ENCODE measurements at places on chromosomes 5 and 9. TPM values are rescaled to one million over a fixed set of nuclear protein-coding genes. Genes with fewer than 3 reads are reported as not detected.

The FAM200C gene
- 1.7 TPM for total RNA-seq

The MYMK gene
- total RNA-seq = not detected

The FBN2 gene
- total RNA-seq = 105 TPM

The PPP2R2B gene
- total RNA-seq = 2.4 TPM

The AFF4 gene
- total RNA-seq = 163 TPM

GRCh38 chr5:3787604-3788003 is 192.0 kb downstream of the IRX1 start:
- DNase-seq = no peak
- no peak overlapping the region for H3K4me3 ChIP-seq
- H3K27me3 ChIP-seq = no peaks in the 10 kb centered on the region
- H3K36me3 ChIP-seq = no peaks in the 10 kb centered on the region
- no peaks in the 10 kb centered on the region for H3K4me1 ChIP-seq

GRCh38 chr5:132215329-132215728 is 12.3 kb downstream of the P4HA2 start:
- no peak overlapping the region for H3K4me3 ChIP-seq
- H3K4me1 ChIP-seq = peaks cover 11% of the 10 kb centered on the region
- H3K27me3 ChIP-seq = no peaks in the 10 kb centered on the region
- H3K27ac ChIP-seq = peak overlapping the region; percentile 79
- peak; percentile 96 for DNase-seq
- peaks cover 25% of the 10 kb centered on the region for H3K36me3 ChIP-seq

DNA sequence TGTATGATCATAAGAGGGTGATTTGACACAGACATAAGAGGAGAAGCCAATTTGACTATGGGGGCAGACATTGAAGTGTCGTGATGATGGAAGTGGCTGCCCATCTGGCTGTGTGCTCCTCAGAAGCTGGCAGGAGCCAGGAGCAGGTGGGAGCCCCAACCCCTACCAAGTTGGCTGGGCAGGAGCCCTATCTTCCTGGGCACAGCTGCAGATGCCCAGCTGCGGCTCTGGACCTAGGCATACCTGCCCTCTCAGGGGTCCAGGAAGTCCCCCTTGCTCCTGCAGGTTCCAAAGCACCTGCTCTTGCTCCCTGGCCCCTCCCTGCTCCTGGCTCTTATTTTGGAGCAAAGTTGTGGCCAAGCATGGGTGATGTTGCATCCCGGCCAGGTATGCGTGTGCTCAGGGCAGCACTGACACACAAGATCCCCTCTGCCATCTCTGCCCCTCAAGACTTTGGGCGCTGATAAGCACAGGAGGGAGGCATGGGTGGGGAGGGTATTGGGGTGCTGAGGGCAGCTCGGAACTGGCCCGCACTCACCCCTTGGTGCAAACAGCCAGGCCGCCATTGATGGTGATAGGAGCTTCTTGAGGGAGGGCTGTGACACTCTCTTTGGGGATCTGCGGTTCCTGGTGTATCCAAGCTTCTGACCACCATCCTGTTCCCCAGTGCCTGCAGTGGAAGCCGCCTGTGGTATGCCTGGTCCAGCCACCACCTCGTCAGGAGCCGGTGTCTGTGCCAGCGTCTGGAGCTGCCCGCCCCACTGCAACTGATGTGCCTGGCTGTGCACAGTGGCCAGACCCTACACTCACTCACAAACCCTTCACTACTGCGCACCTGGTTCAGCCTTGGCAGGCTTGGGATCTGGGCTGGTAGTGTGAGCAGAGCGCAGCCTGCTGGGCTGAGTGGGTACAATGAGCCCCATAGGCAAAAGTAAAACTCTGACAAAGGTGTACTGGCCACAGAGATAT is 230.9 kb downstream of the CDH9 start:
- no peak overlapping the region for H3K4me3 ChIP-seq
- H3K27ac ChIP-seq = no peak overlapping the region
- no peak for DNase-seq
- no peaks in the 10 kb centered on the region for H3K4me1 ChIP-seq

- peaks cover 73% of the 10 kb centered on the region for H3K4me1 ChIP-seq
- H3K36me3 ChIP-seq = peaks cover 3% of the 10 kb centered on the region
- DNase-seq = peak; percentile 70
- H3K4me3 ChIP-seq = no peak overlapping the region
Observed at GRCh38 chr5:150510460-150511263, 2.7 kb downstream of the NDST1 start.

DNA sequence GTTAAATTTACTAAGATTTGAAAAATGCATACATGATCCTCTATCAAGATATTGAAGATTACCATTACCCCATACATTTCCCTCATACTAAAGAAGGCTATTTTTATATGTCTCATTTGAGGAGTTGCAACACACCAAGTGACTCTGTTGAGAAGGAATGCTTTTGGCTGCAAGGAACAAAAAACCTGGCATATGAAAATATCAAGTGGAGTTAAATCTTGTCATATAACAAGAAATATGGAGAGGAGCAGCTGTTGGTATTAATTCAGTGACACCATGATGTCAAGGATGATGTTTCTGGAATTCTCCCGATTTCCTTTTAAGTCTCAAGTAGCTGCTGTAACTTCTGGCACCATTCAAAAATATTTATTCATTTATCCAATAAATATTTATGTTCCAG is 193.8 kb downstream of the CSNK1G3 start:
- H3K27ac ChIP-seq = no peak overlapping the region
- no peak overlapping the region for H3K4me3 ChIP-seq
- no peaks in the 10 kb centered on the region for H3K36me3 ChIP-seq
- H3K4me1 ChIP-seq = peaks cover 24% of the 10 kb centered on the region
- no peaks in the 10 kb centered on the region for H3K27me3 ChIP-seq

DNA sequence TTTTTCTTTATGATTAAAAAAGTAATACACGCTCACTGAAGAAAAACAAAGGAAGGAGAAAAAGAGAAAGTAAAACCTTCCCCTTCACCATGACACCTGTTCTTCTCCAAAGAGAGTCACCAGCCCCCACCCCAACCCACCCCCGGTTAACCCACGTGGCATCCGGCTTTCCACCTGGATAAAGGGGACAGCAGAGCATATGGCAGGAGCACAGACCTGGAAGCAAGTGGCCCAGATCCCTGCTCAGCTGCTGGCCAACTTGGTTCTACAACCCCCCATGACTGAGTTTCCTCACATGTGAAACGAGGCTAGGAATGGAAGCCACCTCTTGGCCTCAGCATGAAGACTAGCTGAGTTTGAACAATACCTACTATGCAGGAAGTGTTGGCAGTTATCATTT is 5.1 kb downstream of the CCDC180 start:
- DNase-seq = no peak
- H3K36me3 ChIP-seq = no peaks in the 10 kb centered on the region
- no peak overlapping the region for H3K4me3 ChIP-seq
- H3K4me1 ChIP-seq = peaks cover 3% of the 10 kb centered on the region
- H3K27ac ChIP-seq = no peak overlapping the region

DNA sequence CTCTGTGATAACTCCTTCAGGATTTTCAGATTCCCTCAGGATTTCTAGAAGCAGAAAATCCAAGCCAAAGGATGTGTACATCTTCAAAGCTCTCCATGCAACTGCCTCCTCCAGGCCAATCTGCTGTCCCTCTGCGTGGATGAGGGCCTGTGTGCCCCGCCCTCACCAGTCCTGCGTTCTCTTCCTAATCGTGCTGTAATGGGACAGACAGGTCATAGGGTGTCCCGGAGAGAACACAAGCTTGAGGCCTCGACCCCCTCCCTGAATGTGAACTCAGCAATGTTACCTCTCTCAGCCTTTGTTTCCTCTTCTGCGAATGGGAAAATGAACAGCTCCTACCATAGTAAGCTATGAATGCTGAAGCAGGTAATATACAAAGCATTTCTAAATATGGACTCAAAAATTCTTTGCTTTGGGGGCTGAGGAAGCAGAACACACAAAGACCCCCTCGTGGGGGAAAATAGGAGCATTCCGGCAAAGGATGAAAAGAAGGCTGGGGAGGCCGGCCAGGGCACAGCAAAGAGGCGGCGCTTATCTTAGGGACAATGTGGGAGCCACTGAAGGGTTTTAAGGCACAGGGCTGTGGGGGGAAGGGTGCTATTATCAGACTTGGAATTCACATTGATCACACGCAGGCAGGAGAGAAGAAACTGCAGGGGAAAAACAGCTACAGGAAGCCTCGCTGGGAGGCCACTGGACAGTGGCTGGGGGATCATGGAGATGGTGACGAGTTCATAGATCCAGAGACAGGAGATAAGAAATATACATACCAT is 57.2 kb upstream of the FBXW11 start:
- peaks cover 9% of the 10 kb centered on the region for H3K36me3 ChIP-seq
- no peaks in the 10 kb centered on the region for H3K27me3 ChIP-seq
- H3K4me3 ChIP-seq = no peak overlapping the region

DNA sequence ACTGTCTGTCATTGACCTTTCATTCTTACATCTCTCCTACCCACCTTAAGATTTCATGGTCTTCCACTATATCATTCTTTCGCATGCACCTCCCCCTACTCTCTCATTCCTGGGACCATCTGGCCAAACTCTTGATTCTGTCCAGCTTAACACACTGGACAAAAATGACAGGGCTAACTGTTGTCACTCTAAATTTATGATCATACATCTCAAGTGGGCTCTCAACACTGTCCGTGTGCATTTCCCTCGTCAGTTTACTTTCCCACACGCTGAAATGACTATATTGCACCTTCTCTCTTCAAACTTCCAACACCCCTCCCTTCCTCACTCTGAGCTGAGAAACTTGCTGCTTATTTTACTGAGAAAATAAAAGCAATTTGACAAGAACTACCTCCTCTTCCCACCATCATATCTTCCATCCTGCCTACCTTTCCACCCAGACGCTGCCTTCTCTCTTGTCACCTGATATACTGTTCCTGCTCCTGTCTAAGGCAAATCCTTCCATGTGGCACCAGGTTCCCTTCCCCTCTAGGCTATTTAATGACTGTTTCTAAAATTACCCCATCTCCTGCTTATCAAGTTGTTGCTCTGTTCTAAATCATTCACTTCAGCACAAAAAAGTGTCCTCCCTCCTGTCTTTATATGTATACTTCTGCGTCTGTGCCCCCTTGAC is 8.1 kb upstream of the KLF9 start:
- no peak overlapping the region for H3K27ac ChIP-seq
- H3K4me1 ChIP-seq = peaks cover 27% of the 10 kb centered on the region
- no peak overlapping the region for H3K4me3 ChIP-seq
- no peaks in the 10 kb centered on the region for H3K27me3 ChIP-seq
- DNase-seq = no peak

GRCh38 chr5:180802325-180803180 is at the start of gene MGAT1:
TSS of gene MGAT1 (minus strand) at chr5:180802806. CDS start at chr5:180792971, 9,835 bp downstream.
- DNase-seq = peak; percentile 59
- H3K4me1 ChIP-seq = peaks cover 41% of the 10 kb centered on the region
- peak within 1 kb of the TSS; percentile 96 for H3K27ac ChIP-seq

DNA sequence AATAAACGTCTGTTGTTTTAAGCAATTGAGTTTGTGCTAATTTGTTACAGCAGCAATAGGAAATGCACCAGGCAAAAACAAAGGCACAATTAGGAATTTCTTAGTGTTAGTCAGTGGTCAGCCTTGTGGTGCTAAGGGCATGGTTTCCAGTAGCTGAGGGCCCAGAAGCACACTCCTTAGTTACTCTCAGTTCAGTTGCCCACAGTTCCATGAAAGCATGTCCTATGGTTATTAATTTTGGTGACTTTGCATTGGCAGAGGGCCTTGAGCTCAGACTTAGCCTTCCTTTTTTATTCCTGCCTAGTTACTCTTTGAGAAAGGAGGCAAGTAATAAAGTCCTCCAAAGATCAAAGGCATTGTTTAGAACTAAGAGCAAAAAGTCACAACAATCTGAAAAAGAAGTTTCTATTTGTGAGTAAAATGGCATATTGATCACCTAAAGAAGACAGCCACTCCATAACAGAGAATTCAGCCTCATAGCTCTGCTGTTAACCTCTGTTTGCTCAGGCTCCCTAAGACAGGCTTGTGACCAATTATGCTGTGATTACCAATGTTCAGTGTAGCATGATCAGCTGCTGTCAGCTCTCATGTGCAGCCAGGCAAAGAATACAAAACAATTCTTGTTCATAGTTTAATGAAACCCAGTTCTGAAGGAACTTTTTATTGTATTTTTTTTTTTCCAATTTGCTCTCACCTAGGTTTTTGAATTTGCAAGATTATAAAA is 57.0 kb upstream of the MROH2B start:
- H3K36me3 ChIP-seq = no peaks in the 10 kb centered on the region
- no peaks in the 10 kb centered on the region for H3K4me1 ChIP-seq
- H3K4me3 ChIP-seq = no peak overlapping the region
- no peaks in the 10 kb centered on the region for H3K27me3 ChIP-seq

GRCh38 chr5:15003511-15003920 is 131.9 kb upstream of the ANKH start:
- peak; percentile 59 for DNase-seq
- no peaks in the 10 kb centered on the region for H3K36me3 ChIP-seq
- peaks cover 3% of the 10 kb centered on the region for H3K27me3 ChIP-seq
- H3K4me1 ChIP-seq = peaks cover 9% of the 10 kb centered on the region
- H3K27ac ChIP-seq = no peak overlapping the region
- H3K4me3 ChIP-seq = no peak overlapping the region

- DNase-seq = no peak
- no peak overlapping the region for H3K4me3 ChIP-seq
- peaks cover 12% of the 10 kb centered on the region for H3K4me1 ChIP-seq
- no peaks in the 10 kb centered on the region for H3K36me3 ChIP-seq
- no peak overlapping the region for H3K27ac ChIP-seq
- H3K27me3 ChIP-seq = no peaks in the 10 kb centered on the region
Observed at GRCh38 chr5:16744164-16744880, 127.5 kb upstream of the RETREG1 start.

- no peaks in the 10 kb centered on the region for H3K36me3 ChIP-seq
- H3K27ac ChIP-seq = no peak overlapping the region
- H3K27me3 ChIP-seq = no peaks in the 10 kb centered on the region
- H3K4me3 ChIP-seq = no peak overlapping the region
- DNase-seq = no peak
- peaks cover 20% of the 10 kb centered on the region for H3K4me1 ChIP-seq
Observed at GRCh38 chr5:81854915-81855314, 104.0 kb upstream of the SSBP2 start.

DNA sequence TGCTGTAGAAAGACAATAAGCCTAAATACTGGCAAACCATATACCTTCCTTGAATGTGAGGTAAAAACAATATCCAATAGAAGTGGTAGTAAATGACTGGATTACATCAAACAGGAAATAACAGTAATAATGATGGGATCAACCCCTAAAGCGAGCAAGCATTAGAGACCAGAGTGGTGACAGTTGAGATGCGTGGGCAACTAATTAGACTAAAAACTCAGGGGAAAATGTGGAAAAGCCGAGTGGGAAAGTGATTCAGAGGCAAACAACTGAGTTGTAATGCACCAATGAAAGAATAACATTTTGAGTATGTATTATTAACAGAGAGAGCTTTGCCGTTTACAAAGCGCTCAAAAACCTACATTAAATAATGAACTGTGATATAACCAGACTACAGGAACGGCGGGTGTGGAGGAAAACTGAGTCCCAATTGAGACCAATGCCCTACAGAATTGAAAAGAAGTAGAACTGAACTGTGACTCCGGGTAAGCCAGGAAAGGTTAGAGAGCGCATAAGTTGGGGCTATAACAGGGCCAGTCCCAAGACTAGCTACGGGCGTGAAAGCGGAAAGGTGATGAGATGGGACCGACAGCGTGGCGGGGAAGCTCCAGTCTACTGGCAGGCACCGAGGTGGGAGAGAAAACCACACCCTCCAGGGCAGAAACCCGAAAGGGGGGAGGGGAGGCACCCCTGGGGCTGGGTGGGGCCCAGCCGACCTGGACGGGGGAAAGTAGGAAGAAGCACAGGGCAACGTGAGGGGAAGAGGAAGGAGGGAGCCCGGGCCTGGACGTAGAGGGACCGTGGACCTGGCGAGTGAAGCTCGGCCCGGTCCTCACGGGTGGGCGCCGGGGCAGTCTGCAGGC is 592 bp downstream of the UBAP2 start:
- H3K27me3 ChIP-seq = no peaks in the 10 kb centered on the region
- peak overlapping the region; percentile 99 for H3K27ac ChIP-seq
- peaks cover 12% of the 10 kb centered on the region for H3K4me1 ChIP-seq
- H3K4me3 ChIP-seq = peak overlapping the region; percentile 88
- no peak for DNase-seq
